Endothelial cell (in vitro differentiated cells): ENCODE measurements at places on chromosomes 16 and 17. TPM values are rescaled to one million over a fixed set of nuclear protein-coding genes. Genes with fewer than 3 reads are reported as not detected.

OR3A2 gene
- not detected for total RNA-seq

TBC1D3E gene
- total RNA-seq, result not detected

TOP2A gene
- total RNA-seq, result 28.3 TPM

GRCh38 chr16:12664164-12664733 is 139.4 kb downstream of the CPPED1 start:
- DNase-seq, result no peak

DNA sequence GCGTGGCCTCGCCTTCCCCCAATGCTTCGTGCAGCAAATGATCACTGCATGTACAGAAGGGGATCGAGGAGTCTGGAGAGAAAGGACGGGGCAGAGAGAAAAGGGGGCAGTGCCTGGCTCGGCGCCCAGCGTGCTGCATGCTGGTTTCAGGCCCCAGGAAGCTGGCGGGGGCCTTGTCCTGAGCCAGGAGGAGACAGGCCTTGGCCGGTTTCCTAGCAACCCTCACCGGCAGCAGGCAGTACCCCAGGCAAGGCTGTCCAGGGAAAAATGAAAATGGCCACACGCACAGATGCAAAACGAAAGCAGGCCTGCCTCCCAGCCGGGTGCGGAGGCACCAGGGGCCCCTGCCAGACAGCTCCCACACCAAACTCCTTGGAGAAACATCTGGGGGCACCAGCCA is 126.3 kb downstream of the ZFHX3 start:
- DNase-seq, result no peak

DNA sequence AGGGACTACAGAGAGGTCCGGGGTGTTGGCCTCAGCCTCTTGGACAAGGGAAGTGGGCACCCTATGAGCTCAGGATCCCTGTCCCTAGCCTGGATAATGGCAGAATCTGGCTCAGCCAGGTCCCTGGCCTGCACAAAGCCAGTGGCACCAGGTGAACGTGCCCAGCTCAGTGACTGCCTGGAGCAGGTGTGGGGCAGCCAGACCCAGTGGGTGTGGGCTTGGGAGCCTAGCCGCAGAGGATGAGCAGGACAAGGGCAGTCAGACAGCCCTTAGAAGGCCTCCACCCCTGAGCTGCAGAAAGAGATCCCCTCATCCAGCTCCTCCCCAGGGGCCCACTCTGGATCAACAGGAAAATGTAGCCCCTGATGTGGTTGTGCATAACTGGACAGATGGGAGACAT is 585.3 kb downstream of the KCNJ18 start:
- DNase-seq, result no peak
